Eye (tissue), 1 donor: ENCODE measurements at places on chromosomes 4 and X.

DNA sequence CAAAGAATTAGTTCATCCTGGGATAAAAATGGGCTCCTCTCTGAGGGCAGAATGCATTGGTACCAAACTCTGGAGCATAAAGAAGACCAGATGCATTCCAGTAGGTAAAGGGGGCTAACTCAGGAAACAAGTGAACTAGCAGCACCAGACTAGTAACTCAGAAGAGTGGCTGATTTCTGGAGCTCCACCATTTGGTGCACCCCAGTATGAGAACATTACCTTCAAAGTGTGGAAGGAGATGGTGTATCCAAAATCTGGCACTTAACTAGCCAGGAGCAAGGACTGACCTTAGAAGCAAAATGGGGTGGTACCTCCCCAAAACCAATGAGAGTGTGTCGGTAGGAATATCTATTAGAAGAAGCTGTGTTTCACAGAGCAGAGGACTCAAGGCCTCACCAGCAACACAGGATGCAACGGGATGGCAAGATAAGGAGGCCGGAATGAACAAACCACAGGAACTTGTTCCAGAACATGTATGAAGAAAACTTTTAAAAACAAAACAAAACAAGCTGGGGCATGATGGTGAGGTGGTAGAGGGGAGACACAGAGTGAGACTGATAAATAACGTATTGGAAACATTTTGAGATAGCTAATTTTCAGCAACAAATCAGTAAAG, 142.3 kb downstream of the INPP4B start:
- no peak for DNase-seq

DNA sequence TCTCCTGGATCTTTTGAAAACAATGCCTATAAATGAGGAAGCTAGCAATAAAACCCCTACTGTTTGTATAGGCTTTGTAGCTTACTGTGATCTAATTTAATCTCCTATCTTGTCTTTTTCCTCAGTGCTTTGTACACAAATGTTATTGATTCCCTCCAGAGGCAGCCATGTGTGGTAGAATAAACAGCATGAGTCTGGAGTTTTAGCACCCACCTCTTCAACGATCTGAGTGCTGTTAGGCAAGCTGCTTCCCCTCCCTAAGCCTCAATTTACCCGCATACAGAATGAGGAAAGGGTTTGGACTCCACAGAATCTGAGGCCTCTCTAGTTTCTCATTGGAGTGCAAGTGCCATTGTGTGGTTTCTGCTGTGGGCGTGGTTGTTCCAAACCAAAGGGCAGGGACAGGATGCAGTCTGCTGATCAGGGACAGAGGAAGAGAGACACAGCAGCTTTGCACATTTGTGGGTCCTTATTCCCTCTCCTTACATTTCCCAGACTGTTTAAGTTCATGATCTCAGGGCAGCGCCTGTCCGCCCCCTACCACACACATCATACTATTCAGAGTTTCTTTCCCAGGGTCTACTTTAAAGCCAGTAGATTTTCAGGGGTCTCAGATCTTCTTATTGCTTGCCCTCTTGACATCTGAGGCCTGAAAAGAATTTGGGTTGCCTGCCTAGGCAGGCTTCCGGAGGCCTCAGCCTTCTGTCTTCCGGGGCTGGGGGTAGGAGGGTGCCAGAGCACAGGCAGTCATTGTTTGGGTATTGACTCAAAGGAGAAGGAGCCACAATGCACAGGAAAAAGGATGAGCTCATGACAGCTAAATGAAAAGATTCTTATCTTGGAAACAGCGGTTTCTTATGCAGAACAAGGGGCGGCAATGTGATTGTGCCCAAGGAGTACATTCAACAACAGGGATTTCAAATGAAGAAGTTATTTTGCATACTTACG, 114.9 kb upstream of the TEX13D start:
- peak; percentile 35 for DNase-seq

GRCh38 chrX:154308108-154308946, 12.7 kb downstream of the TKTL1 start:
- peak; percentile 72 for DNase-seq

DNA sequence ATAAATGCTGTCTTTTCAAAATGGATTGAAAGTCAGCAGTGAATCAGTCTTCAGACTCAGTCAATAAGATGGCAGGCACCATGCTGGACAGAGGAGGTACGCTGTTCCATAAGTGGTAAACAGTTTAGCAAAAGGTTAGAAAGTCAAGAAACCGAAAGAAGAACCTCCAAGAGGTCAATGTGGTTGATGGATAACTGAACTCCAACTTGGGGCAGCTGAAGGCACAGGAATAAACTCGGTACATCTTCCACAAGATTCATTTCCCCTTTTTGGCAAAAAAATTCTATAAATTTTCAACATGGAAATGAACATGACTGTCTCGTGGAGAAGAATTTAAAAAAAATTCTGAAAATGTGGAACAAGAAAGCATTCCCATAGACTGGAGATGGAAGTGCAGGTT, 18.4 kb upstream of the SEL1L3 start:
- no peak for DNase-seq

DNA sequence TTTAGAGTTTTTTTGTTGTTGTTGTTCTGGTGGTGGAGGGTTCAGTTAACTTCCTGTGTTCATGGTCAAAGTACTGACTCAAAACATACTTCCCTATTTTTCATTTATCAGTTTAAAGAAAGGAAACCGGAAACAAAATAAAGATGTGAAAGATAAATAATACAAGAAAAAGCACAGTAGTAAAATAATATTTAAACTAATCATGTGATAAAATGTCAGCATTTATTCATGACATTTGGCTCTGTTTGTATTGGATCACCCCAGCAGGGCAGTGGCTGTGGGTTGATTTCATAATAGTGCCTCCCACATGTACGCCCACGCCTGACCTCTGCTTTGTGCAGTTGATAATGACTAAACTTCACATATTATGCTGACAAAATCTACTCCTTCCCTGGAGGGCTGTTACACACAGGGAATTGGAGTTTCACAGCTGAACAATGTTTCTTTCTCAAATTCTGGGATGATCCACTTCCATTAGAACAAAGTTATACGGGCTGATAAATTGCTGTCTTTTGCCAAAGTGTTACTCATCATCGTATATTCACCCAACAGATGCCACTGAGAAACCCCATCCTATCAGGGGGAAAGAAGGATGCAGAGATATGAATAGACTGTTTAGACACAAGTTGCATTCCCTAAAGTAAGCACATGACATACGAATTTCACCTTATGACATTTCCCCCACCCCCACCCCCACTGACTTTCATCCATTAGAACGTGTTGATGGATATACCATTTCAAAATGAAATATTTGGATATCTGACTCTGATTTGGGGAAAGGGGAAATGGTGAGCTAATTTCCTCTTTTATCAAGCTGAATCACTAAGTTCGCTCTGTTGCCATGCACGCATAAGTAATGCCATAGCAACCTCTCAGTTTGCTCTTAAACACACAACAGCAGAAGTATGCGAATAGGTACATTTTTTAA, 48.3 kb downstream of the AMELX start:
- DNase-seq: peak; percentile 15

GRCh38 chr4:48687313-48688051, 92.6 kb downstream of the FRYL start:
- DNase-seq: peak; percentile 49

DNA sequence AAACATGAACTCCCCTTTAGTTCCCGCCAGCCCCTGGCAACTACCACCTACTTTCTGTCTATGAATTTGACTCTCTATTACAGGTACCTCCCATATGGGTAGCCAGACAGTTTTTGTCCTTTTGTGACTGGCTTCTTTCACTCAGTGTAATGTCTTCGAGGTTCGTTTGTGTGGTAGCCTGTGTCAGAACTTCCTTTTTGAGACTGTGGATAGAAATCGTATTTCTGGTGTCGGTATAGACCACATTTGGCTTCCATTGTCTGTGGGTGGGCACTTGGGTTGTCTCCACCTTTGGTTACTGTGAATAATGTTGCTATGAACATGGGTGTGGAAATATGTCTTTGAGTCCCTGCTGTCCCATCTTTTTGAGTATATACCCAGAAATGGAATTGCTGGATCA, 5.4 kb upstream of the CLDN34 start:
- no peak for DNase-seq

GRCh38 chr4:139961344-139961946, 192.5 kb downstream of the MAML3 start:
- no peak for DNase-seq

DNA sequence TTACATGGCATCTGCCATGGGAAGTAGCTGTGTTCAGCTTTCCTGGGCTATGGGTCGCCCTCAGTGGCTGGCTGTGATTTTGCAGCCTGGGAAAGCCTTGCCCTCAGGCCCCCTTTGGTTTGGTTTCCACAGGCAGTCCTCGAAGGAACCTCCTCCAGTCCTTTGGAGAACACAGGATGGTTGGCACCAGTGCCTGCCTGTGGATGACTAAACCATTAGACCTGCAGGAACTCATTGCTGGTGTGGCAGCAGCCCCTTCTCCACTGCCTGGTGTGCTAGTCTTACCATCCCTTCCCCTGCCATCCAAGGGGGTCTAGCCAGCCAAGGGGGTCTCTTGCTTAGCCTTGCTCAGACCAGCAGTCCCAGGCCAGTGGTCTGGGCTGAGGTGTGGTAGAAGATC, 71.4 kb upstream of the PJA1 start:
- no peak for DNase-seq

GRCh38 chr4:21991562-21991961, 43.0 kb upstream of the KCNIP4 start:
- DNase-seq: no peak

GRCh38 chr4:135838889-135839288, 1637.3 kb upstream of the PABPC4L start:
- peak; percentile 4 for DNase-seq

DNA sequence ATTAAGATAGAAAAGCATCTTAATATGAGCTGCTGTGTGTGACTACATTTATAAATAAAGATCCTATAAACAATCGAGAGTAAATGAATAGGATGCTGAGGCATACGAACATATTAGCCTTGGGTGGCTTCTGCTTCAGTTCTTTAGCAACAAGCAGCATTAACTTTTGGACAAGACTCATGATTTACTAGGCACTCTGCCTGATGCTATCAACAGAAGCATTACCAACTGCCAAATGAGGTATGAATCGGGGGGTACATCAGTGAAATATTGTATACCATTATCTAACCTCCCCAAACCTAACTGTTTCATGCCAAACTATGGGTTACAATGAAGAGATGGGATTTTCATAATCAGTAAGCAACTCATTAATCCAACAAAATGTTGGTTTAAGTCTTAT, 113.1 kb downstream of the RAB28 start:
- no peak for DNase-seq

GRCh38 chr4:158833602-158834001, 64.8 kb downstream of the FNIP2 start:
- DNase-seq: no peak

GRCh38 chr4:43987331-43987944, 461.2 kb downstream of the KCTD8 start:
- no peak for DNase-seq

GRCh38 chr4:155611501-155611900, 55.1 kb upstream of the GUCY1A1 start:
- DNase-seq: no peak

- peak; percentile 48 for DNase-seq
These were observed 108.1 kb downstream of the ATG4A start for GRCh38 chrX:108199691-108200090.

GRCh38 chr4:184246426-184246825, 28.8 kb upstream of the ENPP6 start:
- no peak for DNase-seq

DNA sequence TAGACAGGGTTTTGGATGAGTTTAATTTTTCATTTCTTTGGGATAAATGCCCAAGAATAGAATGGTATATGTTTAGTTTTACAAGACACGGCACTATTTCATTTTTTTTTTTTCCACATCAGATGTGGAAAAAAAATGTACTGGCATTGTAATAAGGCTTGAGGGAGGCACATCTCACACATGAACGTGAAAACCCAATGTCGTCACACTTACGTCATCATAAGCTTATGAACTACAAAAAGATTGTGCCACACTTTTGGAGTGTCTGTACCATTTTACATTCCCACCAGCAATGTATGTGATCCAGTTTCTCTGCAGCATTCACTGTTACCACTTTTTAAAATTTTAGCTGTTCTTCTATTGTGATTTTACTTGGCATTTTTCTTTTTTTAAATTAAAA, 74.2 kb downstream of the TAF1 start:
- DNase-seq: no peak

- no peak for DNase-seq
These were observed 133.2 kb downstream of the TLL1 start for GRCh38 chr4:166006217-166006616.

GRCh38 chrX:74421036-74421739, at the start of gene SLC16A2:
SLC16A2 (plus strand) TSS chrX:74421493; CDS start chrX:74421638, 145 bp downstream.
- DNase-seq: peak; percentile 93

DNA sequence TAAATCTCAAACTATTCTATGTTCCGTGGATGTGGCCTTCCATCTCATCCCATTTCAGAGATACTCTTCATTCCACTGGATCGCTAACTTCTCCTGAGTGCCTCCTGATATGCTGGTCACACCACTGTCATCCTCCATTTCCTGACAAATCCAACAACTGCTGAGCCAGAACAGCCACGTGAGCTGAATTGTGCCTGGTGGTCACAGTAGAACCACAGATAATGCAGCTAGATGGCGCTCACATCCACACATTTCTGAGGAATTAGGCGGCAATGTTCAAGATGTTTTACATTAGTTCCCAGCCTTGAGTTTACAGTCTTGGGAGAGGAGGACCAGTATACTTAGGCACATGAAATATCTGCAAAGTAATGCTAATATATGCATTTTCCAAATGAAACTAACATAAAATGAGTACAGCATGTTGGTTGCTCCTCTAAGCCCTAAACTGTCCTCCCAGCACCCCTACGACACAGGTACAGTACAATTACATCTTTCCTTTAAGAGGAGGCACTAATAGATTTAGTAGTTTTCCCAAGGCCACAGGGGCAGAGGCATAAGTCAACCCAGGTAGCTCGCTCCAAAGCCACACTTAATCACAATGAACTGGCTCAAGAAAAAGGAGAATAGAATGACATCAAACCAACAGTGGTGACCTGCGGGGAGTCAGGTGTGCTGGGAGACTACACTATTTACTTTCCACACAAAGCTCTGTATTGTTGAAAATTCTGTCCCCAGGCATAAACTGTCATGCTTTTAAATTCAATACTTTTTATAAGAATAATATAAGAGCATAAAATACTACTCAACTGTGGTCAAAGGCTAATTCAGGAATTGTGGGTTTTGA, 134.2 kb downstream of the CHIC2 start:
- DNase-seq: peak; percentile 94

GRCh38 chr4:56050625-56051024, 101.9 kb downstream of the CEP135 start:
- peak; percentile 57 for DNase-seq

GRCh38 chrX:100494646-100495370, 84.7 kb upstream of the PCDH19 start:
- DNase-seq: no peak

DNA sequence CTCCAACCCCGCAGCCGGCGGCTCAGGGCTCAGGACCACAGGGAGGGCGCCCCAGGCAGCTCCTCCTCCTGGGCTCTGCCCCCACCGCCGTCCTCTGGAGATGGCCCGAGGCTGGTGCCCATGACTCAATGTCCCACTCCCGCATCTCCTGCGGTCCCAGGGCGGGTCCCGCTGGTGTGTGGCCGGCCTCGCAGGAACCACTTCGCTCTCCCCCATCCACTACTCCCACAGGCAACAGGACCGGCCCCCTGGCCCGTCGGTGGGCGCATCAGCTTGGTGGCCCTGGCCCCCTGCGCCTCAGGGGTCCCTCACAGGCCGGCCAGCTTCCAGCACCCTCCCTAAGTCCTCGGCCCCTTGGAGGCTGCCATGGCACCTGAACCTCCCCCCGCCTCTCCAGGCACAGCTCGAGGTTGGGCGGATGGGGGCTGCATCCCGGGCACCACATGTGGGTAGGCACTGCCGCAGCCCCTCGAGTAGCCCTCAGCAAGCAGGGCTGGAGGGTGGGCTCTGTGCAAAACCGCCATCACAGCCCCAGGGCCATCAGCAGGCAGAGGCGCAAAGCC, 22.8 kb upstream of the SPON2 start:
- no peak for DNase-seq

GRCh38 chr4:151553874-151554273, 144.9 kb downstream of the FHIP1A start:
- DNase-seq: no peak
